ENCODE measurements at places on chromosomes 2 and 18.

DNA sequence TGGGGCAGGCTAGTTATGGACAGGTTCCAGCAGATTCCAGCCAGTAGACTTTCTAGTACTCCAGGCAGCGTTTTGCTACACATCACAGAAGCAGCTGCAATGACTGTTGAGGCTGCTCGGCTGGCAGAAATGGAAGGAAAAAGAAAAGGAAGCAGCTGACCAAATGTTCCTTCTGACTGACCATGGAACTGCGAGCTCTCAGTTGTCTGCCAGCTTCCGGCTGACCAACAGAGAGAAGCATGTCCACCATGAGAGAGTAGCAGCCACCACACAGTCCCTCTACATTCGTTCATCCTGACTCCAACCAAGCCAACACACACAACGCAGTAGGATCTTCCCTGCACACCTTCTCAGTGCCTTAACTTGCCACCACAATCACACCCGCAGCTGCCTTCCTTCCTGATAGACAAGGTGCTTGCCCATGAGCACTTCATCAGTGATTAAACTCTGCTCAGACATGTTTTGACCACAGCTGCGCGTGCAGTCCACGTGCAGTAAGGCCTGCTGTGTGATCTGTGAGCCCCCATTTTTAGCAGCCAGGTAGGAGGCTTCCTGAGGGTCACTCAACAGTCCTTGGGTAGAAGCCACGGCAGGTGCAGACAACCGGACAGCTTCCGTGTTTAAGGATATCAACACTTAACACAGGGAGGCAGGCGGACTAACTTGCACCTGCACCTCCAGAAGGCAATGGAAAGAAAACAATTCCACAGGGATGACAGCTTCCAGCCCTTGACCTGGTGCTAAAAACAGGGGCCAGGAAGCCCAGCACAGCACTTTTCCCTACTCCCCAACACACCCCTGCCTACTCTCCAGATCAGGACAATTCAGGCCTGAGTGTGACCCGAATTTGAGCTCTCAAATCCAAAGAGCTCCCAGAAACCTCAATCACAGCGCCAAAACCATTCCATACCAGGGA is 996 bp downstream of the TGFBRAP1 start:
- no peak for DNase-seq

GRCh38 chr18:261398-262073 is 6.3 kb downstream of the THOC1 start:
- DNase-seq: no peak

DNA sequence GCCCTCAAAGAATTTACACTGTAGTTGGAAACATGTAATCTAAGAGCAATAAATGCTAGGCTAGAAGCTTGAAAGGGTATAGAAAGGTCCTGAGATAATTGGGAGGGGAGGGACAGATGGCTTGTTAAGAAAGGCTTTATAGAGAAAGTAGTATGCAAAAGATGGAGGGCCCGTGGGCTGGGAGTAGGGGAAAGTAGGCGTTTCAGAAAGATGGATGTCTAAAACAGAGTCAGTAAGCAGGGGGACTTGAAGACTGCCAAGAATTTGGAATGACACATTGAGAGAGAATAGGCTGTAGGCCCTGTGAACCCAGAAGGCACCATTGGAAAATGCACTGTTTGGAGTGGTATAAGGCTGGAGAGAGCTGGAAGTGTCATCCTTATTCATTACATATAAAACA is 822 bp downstream of the PSMG2 start:
- DNase-seq: no peak

- DNase-seq: no peak
Observed at GRCh38 chr2:29806461-29806860, 114.9 kb downstream of the ALK start.

DNA sequence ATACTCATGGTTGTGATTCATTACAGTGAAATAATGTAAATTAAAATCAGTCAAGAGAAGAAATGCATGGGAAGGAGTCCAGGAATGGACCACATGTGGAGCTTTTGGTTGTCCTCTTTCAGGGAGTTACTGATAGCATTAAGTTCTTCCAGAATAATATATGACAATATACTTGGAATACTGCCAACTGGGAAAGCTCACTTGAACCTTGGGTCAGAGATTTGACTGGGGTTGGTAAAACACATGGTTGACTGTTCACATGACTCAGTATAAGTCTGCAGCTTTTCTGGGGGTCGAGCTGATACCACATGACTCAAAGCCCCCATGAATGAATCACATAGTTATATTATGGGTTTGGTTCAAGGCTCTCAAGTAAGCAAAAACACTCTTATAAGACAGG is 1109.0 kb upstream of the CHAC2 start:
- DNase-seq: no peak

GRCh38 chr2:165791421-165792103 is 2.5 kb downstream of the GALNT3 start:
- DNase-seq: no peak

DNA sequence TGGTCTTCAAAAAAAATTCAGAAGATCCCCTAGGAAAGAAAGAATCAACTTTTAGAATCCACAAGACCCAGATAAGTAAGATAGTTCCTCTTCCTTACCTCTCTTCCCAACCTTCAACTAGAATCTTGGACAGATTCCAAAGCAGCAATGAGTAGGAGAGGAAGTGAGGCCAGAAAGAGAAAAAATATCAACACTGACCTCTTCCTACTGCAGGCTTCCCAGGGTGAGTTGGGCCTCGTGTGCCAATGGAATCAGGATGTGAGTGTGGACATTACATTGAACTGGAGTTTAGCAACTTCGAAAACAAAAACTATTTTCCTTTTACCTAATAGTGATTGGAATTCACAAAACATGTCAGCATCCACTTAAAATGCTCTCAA is 102.5 kb upstream of the PIEZO2 start:
- no peak for DNase-seq

DNA sequence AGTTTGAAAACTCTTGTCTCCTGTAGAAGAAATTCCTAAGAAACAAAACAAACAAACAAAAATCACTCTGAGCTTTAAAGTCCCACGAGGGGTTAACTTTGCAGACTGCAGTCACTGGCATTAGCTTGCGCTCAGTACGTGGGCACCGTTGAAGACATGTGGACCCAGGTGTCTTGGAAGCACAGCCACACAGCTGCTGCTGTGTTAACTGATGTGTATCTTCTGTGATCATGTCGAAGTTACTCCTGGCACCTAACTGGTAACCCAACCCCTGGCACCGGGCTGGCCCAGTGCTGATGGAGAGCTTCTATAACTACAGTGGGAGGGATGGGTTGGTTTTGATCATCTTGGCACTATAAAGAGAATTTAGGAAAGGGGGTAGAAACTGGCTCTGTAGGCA is 51.6 kb upstream of the FHL2 start:
- DNase-seq: no peak

DNA sequence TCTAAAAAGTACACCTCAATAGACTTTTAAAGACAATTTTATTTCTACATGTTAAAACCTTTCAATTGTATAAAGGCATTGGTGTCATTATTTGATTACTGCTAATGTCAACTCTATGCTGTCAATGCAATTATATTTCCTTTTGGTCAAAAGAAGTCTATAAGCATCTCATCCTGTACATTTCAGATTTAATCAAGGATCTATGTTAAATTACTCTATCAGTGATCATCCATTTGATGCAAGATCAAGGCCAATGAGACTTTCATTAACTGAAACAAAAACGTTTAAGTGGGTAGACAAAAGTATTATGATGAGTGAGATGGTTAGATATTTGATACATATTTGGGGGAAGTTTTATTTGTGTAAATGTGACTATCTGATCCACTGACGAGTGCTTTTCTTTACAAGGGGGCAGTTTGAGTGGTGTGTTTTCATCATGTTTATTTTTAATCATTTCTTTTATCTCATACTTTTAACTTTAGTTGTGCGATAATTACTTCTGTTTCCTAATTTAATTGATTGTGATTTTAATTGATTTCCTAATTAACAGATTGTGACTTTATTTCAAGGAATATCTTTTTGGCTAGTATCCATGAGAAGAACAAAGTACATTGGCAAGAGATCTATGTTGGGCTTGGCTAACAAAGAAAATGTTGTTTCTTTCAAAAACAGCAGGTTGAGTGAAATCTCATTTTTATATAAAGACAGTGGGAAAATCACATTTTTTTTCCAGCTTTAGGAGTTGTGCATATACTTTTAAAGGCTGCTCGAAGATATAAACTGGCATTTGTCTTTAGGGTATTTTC is 1.1 kb downstream of the ARHGAP28 start:
- DNase-seq: no peak

DNA sequence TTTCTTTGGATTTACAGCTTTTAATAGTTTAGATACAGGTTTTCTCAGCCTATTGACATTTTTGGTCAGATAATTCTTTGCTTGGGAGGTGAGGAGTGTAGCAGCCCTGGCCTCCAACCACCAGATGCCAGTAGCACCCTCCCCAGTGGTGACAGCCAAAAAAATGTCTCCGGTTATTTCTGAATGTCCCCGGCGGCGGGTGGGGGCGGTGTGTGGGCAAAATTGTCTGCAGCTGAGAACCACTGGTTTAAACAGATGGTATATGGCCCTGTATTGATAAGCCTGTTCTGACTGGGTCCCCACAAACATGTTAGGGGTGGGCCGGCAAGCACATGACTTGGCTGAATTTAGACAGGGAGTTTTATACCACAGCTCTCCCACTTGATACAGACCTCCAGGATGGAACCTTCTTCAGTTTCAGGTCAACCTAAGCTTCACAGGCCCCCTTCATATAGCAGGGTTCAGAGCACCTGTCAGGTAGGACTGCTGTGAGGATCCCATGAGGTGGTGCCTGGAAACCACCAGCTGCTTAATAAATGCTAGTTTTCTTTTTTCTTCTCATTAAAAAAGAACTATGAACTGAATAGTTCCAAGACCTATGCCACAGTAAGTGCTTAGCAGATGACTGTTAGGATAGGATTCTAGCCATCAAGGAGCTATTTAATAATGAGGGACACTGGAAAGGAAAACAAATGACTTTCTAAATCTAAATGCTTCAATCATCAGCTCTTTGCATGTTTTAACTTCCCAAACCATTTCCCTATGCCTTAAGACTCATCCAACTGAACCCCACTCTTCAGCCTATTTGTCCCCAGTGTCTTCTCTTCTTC is 18.1 kb downstream of the LPIN2 start:
- DNase-seq: no peak

DNA sequence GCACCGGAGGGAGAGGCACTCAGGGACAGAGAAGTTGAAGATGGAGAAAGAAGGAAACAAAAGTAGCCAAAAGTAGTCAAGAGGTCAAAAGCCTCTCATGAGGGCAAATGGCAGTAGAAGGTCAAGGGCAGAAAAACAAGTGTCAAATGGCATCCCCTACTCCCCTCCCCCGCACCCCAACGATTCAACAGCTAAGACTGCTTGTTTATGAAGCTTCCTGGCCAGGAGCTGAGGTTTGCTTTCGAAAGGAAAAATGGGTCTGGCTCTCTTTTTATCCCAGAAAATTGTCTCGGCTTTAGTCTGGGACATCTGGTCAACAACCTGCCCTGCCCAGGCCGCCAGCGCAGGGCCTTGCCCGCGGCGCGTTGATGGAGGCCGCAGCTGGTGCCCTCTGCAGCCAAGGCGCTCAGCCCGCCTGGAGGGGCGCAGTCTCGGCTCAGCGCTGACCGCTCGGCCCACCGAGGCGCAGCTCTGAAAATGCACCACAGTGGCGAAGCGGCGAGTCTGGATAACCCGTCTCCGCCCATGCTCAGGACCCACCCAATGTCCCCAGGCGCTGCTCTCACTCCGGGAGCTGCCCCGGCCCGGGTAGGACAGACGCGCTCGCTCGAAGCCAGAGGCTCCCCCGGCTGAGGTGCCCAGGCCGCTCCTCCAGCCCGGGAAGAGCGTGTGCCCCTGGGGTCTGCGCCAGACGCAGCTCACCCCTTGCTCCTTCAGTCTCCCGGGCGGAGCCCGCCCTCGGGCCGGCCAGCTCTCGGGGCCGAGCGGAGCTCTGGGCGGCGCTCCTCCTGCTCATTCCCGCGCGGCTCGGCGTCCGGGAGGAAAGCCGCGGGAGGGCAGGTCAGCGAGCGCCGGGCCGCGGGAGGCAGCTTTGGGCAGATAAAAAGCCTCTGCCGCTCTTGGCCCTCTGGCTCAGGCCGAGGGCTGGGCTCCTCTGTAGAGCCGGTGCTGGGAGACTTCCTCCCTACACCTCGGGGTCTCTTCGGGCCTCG is 1.8 kb upstream of the TBR1 start:
- DNase-seq: no peak

- no peak for DNase-seq
Observed at GRCh38 chr2:240198226-240198625, 57.8 kb upstream of the OTOS start.

- DNase-seq: no peak
Observed at GRCh38 chr2:128344101-128344500, 25.4 kb upstream of the HS6ST1 start.

DNA sequence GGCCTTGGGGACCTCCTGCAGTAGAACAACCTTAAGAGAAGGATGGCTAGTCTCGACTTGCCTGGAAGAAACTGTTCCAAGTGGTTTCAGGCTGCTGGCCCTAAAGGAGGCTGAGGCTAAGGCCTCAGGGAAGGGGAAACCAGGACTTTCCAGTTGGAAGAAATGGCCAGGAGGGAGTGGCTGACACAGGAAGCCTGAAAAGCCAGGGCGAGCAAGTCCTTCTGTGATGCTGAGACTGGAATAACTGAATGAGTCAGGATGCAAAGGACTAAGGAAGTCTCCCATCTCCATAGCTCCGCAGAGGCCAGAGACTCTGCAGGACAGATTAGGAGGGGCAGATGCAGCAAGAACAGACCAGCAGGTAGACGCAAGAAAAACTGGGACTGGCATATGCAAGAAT is 7.4 kb downstream of the HTRA2 start:
- no peak for DNase-seq

DNA sequence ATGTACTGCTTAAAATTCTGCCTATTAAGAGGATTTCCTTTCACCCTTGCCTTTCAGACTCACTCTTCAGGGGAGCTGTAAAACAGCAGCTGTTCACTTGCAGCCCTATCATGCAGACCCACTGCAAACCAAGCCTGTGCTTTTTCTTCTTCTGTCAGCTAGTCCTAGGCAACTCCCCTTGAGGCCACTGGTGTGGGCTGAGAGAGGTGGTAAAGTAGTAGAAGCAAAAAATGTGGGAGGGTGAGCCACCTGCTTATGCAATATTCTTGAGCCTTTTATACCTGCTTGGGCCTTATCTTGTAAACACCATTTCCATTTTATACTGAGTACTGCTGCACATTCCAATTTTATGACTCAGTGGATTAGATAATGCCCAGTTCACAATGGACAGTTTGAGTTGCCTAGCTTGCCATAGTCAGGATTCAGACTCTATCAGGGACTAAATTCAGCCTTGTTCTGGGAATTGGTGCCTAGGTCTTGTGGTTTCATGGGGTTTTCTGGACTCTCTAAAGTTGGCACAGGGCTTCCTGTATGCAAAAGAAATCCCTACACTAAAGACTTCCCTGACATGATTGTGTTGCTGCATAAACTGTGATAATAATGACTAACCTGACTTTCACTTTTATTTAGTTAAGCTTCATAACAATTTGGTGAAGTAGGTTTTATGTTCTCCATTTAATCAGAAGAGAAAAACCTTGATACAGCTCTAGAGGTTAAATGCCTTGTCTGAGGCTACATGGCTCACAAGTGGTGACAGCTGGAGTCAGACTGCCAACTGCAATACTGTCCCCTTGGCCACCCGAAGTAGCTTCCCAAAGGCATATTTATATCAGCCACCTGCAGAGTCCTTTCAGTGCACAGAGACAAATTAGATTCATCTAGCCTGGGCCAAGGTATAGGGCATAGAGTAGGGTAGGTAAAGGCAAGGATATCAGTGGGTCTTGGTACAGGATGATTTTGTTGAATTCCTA is 47.4 kb upstream of the KDM3A start:
- DNase-seq: no peak

GRCh38 chr2:241344925-241345651 is 11.0 kb upstream of the FARP2 start:
- DNase-seq: no peak
